ENCODE measurements at places on chromosomes 1 and 21.

DNA sequence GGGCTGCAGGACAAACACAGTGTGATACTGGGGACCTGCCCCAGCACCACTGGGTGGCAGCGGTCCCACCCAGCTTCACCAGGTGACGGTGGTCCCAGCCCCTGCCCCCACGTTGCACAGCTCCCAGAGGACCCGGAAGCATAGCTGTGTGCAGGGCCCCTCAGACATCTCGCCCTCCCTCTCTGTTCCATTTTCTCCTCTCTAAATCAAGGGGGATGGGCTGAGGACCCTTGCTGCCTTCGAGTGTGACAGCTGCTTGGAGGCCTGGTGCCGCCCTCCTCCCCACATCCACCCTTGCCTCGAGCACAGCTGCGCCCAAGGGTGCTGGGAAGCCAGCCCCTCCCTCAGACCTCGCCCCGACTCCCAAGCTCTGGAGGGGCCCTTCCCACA is 16.1 kb upstream of the LRRC3 start:
- DNase-seq = no peak

DNA sequence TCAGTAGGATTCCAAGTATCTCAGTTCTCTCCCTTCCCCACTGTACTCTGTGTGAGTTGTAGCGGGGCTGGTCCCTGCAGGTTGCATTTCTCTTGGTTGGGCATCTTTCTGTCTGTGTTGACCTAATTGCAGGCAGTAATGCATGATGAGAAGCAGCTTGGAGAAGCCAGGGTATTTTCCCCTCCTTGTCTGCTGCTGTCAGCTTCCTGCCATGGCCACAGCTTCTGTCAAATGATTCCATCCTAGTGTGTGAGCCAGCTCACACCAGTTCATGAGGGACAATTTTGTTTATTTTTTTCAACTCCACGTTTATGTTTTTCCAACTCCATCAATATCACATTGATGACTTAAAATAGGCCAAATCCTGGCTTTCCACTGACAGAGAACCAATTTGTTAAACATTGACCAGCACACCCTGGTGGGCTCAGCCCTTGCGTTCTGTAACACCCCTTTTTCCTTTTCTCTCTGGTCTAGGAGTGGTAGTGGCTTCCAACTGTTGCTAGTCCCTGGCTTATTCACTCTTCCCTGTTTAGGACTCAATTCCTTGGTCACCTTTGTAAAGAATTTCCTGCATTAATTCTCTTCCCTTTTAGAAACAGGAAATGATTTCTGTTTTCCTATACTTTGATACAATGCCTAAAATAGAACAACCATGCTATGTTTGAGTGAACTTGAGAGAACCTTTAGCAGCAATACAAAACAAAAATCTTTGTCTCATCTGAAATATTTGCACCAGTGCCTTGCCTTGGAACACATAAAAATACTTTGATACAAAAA is 44.9 kb upstream of the APOBEC4 start:
- no peak for DNase-seq

GRCh38 chr1:6418668-6419396 is 887 bp downstream of the HES2 start:
- DNase-seq = no peak

DNA sequence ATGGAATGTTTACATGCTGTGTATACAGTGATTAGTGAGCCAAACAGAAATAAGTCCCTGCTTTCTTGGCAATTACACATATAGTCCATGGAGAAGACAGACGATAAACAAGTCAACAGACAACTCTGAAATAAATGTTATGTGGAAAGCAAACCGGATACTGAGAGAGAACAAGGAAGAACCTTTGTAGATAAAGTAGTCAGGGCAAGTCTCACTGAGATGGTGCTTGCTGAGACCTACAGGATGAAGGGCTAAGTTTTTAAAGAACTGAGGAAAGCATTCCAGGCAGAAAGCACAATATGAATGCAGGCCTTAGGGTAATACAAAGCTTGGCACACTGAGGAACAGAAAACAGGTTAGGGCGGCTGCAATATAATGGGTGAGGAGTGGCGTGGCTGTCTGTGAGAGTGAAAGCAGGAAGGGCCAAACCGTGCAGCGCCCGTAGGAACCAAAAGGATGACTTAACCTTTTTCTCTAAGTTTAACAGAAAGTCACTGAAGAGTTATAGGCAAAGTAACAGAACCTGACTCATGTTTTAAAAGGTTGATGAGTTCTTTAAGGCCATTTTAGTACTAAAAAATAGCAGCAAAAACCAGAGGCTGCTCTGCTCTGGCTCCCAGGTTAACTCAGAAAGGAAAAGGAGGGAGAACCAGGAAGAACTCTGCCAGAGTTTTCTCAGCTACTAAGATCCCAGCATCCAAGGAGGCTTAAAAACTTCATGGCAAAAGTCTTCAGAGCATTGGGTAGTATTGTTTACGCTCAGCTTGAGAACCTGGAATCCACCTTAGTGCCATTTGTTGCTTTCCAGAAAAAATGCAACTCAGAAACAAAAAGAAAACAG is 8.7 kb upstream of the TTF2 start:
- DNase-seq = no peak

DNA sequence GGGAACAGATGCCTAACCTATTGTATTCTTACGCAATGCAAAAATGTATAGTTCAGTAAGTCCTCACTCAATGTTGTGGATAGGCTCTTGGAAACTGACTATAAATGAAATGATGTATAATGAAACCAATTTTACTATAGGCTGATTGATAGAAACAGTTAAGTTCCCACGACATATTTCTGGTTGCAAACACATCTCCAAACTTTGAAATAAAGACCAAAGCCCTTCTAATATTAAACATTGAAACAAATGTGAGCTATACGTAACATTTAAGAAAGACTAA is 29.1 kb downstream of the MAP3K21 start:
- no peak for DNase-seq

DNA sequence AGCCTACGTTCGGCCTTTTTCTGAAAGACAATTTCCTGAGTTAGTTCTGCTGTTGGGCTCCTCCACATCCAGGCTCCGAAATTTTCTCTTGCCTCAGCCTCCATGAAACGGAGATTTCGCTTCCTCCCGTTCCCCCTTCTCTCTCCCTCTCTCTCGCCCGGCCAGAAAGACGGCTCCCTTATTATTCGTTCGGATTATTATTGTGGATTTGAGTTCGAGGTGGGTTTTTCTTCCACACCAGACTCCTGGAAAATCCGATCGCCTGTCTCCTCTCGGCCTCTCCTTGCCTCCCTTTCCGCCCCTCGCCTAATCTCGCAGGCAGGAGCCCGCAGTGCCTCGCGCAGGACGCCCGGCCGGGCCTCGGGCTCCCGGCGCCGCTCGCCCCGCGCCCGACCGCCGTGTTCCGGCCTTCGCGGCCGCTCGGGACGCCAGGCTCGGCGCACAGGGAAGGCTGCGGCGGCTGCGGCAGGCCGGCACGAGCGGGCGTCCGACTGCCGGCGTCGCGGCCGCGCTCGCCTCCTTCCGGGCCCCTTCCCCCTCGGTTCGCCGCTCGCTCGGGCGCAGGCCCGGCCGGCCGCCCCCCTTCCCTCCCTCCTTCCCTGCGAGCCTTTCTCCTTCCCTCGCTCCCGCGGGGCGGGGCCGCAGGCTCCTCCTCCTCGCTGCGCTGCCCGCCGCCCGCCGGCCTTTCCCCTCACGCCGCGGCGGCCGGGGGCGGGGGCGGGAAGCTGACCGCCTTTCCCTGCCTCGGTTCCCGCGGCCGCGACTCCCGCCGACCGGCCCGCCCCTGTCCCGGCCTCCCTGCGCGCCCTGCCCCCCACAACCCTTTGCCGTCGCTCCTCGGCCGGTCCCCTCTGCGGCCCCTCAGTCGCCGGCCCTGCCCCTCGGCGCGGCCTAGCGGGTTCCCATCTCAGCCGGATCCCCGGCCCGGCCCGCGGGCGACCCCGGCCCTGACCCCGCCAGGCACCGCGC is at the start of gene ARHGEF11:
Gene ARHGEF11 (minus strand): TSS at position 493 of the 969 bp plus-strand sequence. CDS start 1,412 bp downstream, outside the sequence.
- DNase-seq = peak; percentile 3

GRCh38 chr1:91929250-91929649 is 20.0 kb upstream of the BRDT start:
- no peak for DNase-seq

- no peak for DNase-seq
Measured at GRCh38 chr21:14284481-14284880, 68.5 kb downstream of the RBM11 start.

DNA sequence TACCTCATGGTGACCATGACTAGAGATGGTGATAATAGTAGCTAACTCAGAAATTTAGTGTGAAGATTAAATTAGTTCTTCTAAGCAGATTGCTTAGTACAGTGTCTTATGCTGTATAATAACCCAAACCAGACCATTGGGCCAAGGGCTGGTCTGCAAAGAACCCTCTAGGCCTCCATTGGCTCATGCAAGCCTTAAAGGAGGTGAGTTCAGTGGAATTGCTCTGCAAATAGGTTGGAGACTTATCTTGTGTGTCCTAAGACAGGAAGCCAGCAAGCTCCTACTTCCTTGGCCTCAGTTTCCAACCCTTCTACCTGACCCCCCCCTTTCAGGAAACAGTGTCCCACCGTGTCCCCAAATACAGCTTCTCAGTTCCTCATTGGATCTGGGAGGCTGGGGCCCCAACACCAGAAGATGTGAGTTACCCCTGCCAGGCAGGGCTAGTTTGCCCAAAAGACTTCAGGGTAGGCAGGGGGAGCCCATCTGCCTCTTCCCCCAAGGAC is 1.9 kb upstream of the MEF2D start:
- DNase-seq = no peak

- DNase-seq = no peak
Measured at GRCh38 chr1:228241259-228241658, 33.4 kb downstream of the OBSCN start.

DNA sequence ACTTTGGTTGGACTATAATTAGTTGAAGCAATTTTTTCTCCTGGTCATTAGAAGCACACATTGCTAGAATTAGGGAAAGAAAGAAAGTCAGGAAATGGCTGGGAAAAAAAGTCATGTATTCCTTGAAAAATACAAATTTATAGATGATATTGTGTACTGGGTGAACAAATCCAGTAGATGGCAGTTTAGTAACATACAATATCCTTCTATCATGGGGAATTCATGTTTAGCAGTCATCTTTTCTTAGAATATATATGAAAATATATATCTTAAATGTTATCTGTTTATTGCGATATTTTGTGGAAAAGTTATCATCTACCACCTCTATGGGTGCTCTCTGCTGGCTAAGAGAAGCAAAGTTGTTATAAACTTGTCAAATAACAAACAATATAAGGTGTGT is 13.1 kb upstream of the ZRANB2 start:
- no peak for DNase-seq

GRCh38 chr1:79657951-79658658 is 651.6 kb upstream of the ADGRL4 start:
- DNase-seq = no peak

DNA sequence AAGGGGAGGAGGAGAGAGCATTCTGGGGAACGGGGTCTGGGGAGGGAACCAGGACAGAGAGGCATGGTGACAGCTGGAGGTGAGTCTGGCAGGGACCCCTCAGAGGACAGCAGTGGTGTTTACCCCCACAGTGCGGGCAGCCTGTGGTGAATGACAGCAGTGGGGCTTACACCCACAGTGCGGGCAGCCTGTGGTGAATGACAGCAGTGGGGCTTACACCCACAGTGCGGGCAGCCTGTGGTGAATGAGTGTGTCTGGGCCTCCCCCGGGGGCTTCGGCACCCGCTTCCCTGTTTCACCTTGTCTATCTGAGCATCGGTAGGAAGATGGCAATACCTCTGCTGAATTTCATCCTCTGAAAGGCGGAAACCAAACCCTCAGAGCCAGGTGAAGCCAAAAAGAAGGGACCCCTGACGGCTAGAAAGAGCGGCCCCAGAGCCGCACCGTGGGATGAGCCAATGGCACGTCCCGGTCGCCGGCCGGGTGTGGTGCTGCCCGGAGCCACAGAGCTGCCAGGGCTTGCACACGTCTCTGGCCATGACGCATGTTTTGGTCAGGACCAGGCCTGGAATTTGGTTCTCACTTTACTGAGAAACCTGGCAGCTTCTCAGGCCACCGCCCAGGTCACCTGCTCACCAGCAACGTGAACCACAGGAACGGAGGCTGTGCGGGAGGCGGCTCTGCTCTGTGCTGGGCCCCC is 54.1 kb downstream of the SIK1 start:
- DNase-seq = no peak

- DNase-seq = no peak
Measured at GRCh38 chr1:94279038-94279437, 41.7 kb upstream of the ARHGAP29 start.

DNA sequence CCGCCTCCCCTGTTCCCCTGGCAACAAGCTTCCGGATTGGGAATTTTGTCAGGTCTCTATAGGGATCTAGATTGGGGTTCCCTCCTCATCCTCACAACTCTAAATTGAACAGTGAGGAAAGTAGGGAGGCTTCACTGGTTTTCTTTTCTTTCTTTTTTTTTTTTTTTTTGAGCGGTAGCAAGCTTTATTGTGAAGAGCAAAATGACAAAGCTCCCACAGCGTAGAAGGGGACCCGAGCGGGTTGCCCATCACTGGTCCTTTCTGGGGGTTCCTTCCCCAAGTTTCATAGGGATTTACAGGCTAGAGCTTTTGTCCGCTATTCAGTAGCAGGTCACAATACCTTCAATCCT is 10.3 kb downstream of the ARHGEF2 start:
- no peak for DNase-seq

DNA sequence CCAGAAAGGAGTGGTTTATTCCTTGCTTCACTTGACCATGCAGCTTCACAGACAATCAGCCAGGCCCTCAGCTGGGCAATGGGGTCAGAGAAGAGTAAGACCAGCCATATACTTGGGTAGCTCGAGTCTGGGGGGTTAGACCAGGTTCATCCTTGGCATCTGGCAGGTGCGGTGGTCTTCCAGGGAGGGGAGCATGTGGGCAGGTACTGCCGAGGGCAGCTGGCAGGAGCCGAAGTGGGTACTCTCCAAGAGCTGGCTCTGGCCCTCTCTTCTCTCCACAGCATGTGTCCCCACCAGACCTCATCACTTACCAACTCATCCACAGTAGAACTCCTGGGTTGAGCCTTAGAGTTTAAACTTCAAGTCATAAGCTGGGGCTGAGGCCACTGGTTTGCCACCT is 156.8 kb downstream of the FOXD2 start:
- no peak for DNase-seq

DNA sequence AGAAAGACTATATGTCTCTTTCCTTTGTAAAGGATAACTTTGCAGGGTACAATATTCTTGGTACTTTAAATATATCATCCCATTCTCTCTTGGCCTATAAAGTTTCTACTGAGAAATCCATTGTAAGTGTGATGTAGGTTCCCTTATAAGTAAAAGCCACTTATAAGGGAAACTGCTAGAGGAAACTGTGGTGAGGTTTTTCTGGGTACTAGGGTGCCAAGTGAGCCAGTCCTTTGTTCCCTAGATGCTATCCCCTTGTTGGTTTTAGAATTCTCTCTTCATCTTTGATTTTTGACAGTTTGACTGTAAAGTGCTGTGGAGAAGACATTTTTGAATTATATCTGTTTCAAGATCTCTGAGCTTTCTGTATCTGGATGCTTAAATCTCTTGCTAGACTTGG is 108.9 kb upstream of the NEK7 start:
- no peak for DNase-seq

DNA sequence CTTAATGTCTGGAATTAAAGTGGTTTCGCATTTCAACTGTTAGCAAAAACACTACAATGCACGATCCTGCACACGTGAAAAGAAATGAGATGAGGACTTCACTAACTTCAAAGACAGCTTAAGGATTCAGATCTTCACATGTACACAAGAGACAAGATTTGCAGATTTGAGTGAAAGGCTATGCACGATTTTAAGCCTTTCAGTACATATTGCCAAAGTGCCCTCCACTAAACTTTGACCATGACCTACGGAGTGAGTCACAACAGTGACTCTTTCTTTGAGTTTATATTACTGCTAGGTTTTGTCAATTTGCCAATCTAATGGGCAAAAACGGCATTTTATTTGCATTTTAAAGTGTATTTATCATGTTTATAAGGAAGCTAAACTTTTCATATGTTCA is 41.2 kb upstream of the CR1L start:
- DNase-seq = no peak

- no peak for DNase-seq
Measured at GRCh38 chr1:219784660-219785381, 143.5 kb downstream of the SLC30A10 start.

All from activated CD8-positive, alpha-beta memory T cell treated with anti-CD3 and anti-CD28 coated beads for 1 hour (primary cell).